CD4-positive, alpha-beta memory T cell (primary cell): ENCODE measurements at places on chromosomes 12 and 14.

GRCh38 chr12:124392667-124393413 lies 97.9 kb downstream of the RFLNA start:
- DNase-seq: no peak

DNA sequence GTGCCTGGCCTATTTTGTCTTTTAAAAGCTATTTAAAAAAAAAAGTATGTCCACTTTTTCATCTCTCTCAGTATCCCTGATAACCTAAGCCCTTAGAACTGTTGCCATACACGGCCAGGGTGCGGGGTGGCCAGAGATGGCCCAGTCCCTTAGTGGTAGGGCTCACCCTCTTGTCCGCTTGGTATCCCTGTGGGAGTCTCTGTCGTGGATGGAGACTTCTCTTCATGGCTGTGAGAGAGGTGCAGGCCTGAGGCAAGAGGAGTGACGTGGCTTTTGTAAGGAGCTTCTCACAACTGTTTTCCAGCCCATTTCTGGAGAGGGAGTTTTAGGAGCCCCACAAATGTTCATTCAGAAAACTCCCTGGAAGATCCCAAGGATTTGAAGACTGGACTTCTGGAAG lies 26.8 kb downstream of the XRCC3 start:
- no peak for DNase-seq

DNA sequence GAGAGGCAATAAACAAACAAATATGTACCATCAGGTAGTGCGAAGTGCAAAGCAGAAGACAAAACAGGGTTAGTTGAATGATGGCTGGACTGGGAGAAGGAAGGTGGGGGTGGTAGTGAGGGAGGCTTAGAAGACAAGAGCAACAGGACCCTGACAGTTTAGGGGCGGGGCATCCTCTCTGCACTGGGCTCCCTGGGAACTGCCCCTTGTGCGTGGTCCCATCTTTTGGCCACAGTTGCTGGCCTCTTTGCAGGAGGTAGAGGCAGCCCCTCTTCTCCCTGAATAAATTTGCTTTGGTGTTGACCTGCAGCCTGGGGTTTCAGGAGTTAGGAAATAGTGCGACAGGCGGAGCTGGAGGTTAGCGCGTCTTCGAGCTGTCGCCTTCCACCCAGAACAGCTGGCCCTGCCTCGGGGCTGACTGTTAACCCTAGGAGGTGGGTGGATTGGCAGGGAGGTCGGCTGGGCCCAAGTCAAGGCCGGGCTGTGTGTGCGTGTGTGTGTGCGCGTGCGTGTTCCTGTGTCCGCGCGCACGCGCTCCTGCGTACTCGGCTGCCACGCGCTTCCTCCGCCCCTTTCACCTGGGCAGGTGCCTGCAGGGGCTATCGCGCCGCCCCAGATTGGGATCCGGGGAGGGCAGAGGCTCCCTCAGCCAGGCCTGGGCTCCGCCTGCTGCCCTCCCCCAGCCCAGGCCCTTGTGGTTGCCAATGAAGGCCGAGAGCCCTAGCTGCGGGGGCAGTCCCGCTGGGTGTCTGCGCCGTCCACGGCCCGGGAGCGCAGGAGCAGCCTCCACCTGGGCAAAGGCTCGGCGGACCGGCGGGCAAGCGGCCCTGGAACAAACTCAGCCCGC lies 180.8 kb downstream of the ADCK1 start:
- DNase-seq: no peak

- DNase-seq: no peak
Measured at GRCh38 chr14:100822013-100822412, 3.9 kb upstream of the MEG3 start.

DNA sequence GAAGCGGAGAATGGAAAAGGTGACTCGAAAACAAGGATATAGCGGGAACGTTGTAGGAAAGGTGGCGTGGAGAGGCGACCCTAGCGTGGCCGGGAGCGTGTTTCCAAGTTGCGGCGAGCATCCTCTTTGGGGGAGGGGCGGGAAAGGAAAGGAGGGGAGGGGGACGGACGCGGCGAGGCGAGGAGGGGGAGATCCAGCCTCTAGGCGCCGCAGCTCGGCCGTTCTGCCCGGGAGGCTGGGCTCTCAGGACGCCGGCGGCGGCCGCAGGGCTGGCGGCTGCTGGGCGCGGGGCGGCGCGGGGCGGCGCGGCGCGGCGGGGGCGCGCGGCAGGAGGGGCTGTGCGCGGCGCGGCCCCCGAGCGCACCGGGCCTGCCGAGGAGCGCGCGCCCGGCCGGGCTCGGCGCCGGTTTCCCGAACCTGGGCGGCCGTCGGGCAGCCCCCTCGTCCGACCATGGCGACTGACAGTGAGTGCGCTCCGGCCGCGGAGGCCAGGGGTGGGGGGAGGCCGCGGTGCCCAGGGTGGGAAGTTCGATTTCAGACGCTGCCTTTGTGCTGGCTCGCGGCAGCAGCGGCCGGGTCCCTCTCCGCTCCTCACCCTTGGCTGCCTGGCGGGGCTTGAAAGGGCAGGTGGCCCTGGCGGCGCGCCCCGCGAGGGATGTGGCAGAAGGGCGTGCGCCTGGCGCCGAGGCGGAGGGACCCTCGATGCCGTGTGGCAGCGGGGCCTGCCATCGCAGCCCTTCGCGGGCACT lies 50.3 kb downstream of the SNAPC1 start:
- no peak for DNase-seq

- peak; percentile 29 for DNase-seq
Measured at GRCh38 chr12:4270831-4271716, 2.5 kb upstream of the CCND2 start.
